ENCODE measurements at places on chromosomes 5 and 9.
A peak's percentile ranks its signal among the peaks of the same experiment; 100 is the strongest.

- DNase-seq = no peak
These were observed 18.4 kb downstream of the FAM219A start for GRCh38 chr9:34440017-34440416.

- DNase-seq = no peak
These were observed 24.7 kb upstream of the FCN2 start for GRCh38 chr9:134855900-134856377.

GRCh38 chr5:150751096-150751891 lies 7.5 kb downstream of the DCTN4 start:
- no peak for DNase-seq

DNA sequence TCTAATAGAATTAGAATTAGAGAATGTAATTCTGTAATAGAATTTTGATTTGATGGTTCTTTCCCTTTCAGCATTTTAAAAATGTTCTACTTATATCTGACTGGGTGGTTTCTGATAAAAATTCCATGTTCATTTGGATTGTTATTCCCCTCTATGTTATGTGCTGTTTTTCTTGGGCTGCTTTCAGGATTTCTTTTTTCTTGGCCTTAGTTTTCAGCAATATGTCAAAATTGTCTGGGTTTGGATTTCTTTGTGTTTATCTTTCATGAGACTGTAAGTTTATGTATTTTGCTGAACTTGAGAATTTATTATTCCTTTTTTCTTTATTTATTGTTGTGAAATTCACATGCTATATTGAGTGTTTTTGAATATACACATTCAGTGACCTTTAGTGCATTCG lies 189.1 kb downstream of the RANBP17 start:
- DNase-seq = peak; percentile 5

DNA sequence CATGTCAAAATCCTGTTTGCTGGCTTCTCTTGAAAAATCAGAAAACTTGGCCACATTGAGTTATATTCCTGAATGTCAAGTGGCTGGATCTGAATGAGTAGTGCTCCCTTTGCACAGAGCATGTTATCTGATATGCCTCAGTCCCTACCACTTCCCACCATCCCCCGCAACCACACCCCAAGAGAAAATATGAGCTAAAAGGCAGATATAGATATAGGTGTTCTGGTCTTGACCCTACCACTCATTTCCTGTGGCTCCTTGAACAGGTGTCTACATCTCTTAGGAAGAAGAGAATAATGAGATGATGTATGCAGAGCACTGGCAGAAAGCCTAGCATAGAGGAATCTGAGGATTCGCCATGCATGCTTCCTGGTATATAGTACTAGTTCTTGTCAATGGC lies 6.6 kb upstream of the CYSTM1 start:
- DNase-seq = no peak

- no peak for DNase-seq
These were observed 15.9 kb downstream of the PCDHAC2 start for GRCh38 chr5:140982083-140982716.

GRCh38 chr5:96671441-96671840 lies 9.3 kb downstream of the CAST start:
- DNase-seq = no peak
